Glutamatergic neuron (in vitro differentiated cells): ENCODE measurements at places on chromosomes 7 and 10. TPM values are rescaled to one million over a fixed set of nuclear protein-coding genes. Genes with fewer than 3 reads are reported as not detected.

USP6NL gene
- 13.3 TPM for total RNA-seq

GRCh38 chr7:44964384-44964830 is 14.4 kb downstream of the MYO1G start:
- peak; percentile 54 for DNase-seq
- H3K4me3 ChIP-seq, result no peak overlapping the region
- H3K36me3 ChIP-seq, result no peaks in the 10 kb centered on the region
- H3K27me3 ChIP-seq, result peaks cover 7% of the 10 kb centered on the region

- H3K4me1 ChIP-seq, result no peaks in the 10 kb centered on the region
- H3K4me3 ChIP-seq, result no peak overlapping the region
- no peak overlapping the region for H3K27ac ChIP-seq
- DNase-seq, result no peak
- H3K36me3 ChIP-seq, result no peaks in the 10 kb centered on the region
These were observed 159.8 kb upstream of the STEAP1 start for GRCh38 chr7:89994483-89994882.

DNA sequence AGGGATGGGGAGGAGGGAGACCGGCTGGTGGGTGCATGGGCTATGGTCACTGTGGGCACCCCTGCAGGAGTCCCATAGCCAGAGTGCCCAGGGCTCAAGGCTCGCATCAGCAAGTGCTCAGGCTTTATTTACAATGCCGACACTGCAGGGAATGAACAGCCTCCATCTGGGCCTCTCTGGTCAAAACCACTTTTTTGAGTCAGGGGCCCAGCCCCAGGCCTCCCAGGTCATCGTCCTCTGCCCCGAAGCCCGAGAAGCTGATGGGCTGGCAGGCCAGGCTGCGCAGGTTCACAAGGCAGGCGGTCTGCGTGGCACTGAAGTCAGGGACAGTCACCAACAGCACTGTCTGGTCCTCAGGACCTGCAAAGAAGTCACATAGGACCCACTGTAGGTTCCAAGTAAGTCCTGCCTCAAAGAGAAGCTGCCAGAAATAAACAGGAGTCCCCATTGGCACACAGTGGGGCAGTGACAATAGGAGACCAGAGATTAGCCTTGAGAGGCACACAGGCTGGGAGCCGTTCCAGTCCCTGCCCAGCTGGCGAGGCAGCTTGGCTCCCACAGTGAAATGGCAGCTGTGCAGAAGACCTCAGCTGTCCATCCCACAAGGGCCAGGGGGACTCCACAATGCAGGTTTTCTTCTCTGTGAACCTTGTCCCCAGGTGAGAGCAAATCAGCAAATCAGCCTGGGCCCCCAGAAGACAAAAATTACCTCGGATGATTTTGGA is 8.6 kb downstream of the POLD2 start:
- H3K27me3 ChIP-seq, result peaks cover 11% of the 10 kb centered on the region
- no peak overlapping the region for H3K4me3 ChIP-seq
- peaks cover 3% of the 10 kb centered on the region for H3K4me1 ChIP-seq
- peak overlapping the region; percentile 62 for H3K27ac ChIP-seq
- no peaks in the 10 kb centered on the region for H3K36me3 ChIP-seq

DNA sequence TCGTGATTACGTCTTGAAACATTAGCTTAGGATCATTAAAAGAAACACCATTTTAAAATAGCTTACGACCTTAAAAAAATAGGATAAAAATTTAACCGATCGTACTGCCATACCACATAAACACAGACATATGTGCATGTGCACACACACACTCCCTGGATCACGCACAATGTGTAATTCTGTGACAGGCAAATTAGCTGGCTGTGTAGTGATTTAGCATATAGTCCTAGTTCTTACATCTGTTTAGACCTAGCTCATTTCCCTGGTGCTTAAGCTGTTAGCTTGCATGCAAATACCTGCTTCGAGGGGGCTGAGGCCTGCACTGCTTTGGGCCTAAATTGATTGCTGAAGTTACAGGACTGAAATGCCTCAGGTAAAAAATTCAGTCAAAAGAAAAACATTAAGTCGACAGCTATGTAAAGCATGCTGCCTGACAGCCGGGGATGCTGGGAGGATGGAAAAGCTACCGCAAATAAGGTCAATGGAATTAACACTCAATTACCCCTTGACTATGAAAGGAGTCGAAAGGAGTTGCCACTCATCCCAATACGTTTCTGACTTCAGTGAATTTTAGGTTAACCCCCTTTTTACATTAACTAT is 267.1 kb upstream of the FZD8 start:
- no peak overlapping the region for H3K27ac ChIP-seq
- no peaks in the 10 kb centered on the region for H3K36me3 ChIP-seq
- H3K4me3 ChIP-seq, result no peak overlapping the region
- no peaks in the 10 kb centered on the region for H3K27me3 ChIP-seq
- no peak for DNase-seq

- peak; percentile 59 for DNase-seq
- no peak overlapping the region for H3K4me3 ChIP-seq
- peaks cover 15% of the 10 kb centered on the region for H3K36me3 ChIP-seq
- H3K27me3 ChIP-seq, result no peaks in the 10 kb centered on the region
These were observed 108.5 kb upstream of the TMEM168 start for GRCh38 chr7:112898432-112899290.
